ENCODE measurements at places on chromosomes 7 and 10.

DNA sequence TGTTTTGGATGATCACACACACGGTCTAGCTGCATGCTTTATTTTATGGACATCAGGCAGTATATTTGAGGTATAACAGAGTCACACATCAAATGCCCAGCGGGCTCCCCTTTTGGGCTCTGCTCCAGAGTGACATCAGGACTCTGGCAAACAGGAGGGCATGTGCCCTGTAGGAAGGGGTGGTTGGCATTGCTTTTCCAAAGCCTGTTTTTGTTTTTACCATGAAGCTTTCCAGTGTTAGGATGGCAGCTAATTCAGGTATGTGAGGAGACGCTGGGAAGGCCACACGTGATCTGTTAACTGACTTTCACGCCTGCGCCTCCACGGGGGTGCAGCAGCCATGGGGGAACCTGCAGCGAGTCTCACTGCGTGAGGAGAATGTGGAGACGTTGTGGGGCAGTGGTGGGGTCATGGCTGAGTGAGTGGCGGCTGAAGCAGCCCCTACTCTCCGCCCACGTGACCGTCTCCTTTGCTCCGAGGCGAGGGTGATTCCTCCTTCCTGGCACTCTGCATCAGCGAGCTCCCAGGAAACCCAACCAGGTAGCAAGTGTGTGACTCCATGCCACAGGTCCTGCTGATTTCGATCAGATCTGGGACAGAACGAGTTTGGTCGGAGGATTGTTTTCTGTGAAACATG is 117.7 kb downstream of the ANKRD61 start:
- DNase-seq, result no peak

DNA sequence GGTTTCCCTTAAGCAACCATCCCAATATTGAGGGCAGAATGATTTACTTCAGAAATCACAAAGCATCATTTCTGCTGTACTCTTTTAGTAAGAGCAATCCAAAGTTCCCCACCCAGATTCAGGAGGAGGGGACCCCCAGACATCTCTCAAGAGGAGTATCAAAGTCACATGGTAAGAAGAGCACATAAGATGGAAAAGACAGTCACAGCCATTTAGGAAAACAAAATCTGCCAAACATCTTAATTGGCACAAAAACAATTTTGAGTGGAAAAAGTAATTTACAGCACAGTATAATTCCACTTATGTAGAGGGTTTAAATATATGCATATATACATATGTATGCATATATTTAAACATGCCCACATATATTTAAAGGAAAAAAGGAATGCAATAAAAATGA is 1329.0 kb upstream of the CELF2 start:
- no peak for DNase-seq

- DNase-seq, result no peak
Measured at GRCh38 chr10:131816941-131817700, 83.7 kb upstream of the PPP2R2D start.

- DNase-seq, result no peak
Measured at GRCh38 chr7:117132321-117133120, 179.2 kb downstream of the ST7 start.

DNA sequence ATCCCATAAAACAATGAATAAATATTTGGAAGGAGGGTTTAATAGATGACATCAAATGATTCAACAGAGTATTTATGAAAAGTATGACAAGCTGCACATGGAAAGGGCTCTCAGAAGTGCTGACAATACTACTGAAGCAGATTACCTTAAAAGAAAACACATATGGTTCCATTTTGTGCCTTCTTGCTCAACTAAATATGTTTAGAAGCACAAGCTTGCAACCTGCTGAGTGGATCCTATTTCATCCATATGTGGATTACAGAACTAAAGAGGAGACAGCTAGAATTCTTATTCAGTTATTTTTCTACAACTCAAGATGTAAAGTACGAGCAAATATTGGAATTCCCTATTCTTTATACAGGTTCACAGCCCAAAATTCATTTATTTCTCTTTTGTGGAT is 340.6 kb downstream of the TFEC start:
- no peak for DNase-seq

DNA sequence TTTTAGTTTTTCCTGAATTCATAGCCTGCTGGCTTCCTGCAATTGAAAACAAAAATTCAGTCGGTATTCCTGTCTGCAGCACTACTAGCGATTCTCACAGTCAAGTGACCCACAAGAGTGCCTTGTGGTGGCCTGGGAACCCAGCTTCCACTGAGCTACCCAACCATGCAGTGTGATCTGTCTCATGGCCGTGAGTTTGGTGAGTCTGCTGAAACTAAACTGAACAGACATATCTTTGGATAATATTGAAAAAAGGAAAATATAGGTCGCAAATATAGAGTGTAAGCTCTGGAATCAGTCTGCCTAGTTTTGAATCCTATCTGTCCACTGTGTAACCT is 18.1 kb downstream of the ZNF786 start:
- no peak for DNase-seq

GRCh38 chr10:94123258-94123995 is 129.7 kb downstream of the PLCE1 start:
- DNase-seq, result peak; percentile 41

DNA sequence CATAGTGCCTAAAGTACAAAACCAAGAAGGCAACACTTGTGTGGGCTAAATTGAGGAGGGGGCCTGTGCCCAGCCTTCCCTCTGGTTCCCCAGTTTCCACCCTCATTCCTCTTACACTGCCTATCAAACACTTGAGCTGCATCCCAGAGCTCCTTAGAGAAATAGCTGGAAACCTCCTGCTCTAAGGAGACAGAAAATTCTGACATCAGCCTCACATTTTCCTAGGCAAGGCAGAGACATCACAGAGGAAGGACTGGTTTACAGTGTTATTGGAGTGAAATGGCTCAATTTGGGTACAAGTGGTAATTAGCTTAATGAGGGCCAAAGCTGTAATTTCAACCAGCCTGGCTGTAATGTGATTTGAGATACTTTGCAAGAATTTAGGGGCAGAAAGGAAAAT is 192.3 kb upstream of the AOAH start:
- DNase-seq, result no peak

DNA sequence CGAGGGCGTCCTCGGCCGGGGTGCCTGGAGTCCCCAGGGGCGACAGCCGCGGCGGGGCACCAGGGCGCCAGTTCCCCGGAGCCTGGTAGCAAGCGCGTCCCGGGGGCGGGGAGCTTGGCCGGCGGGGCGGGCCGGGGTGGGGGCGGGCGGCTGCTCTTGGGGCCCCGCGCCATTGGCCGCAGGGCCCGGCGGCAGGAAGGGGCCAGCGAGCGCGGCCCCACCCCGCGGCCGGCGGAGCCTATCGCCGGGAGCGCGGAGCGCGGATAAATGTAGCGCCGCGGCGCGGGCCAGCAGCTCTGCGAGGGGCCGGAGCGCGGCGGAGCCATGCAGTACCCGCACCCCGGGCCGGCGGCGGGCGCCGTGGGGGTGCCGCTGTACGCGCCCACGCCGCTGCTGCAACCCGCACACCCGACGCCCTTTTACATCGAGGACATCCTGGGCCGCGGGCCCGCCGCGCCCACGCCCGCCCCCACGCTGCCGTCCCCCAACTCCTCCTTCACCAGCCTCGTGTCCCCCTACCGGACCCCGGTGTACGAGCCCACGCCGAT is at the start of gene HHEX:
HHEX (plus strand) TSS at position 293 of the 548 bp plus-strand sequence; CDS start at position 325, 32 bp downstream.
- peak; percentile 26 for DNase-seq

GRCh38 chr10:84607044-84607443 is 278.7 kb downstream of the CCSER2 start:
- DNase-seq, result no peak

- DNase-seq, result no peak
Measured at GRCh38 chr7:73652541-73652949, 15.1 kb upstream of the VPS37D start.

DNA sequence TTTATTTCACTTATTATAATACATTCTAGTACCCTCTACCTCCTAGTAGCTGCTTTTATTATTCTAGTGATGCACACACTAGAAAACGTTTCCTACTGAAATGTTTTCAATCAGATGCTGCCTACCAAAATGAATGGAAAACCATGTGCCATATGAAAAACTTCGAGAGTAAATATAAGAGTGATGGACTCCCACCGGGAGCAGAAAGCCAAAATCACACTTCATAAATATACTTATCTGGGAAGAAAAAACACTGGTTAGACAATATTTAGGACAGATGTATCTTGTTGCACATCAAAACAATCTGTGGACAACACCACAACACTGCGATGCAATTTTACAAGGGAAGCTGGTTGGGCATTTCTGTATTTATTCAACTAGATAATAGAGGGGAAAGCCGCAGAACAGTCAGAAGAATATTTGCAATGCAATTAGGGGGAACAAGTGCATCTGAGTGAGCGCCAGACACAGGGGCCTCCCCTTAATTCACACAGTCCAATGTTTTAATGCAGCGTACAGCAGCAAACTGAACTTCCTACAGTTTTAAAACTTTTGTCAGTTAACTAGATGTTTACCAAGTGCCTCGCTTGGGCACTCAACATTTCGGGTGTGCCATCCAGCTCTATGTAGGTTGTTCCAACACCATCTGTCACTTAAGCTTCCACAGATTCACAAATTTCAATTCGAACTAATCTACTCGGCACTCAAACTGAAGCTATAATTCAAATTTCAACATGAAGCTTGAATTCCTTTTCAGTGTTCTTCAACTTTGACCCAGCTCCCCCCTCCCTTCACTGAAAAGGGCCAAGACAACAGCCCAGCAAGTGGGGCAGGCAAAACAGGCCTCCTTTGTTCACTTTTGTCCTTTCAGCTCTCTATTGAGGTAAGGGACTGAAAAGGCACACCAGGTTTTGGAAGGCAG is 7.4 kb downstream of the NRCAM start:
- no peak for DNase-seq

DNA sequence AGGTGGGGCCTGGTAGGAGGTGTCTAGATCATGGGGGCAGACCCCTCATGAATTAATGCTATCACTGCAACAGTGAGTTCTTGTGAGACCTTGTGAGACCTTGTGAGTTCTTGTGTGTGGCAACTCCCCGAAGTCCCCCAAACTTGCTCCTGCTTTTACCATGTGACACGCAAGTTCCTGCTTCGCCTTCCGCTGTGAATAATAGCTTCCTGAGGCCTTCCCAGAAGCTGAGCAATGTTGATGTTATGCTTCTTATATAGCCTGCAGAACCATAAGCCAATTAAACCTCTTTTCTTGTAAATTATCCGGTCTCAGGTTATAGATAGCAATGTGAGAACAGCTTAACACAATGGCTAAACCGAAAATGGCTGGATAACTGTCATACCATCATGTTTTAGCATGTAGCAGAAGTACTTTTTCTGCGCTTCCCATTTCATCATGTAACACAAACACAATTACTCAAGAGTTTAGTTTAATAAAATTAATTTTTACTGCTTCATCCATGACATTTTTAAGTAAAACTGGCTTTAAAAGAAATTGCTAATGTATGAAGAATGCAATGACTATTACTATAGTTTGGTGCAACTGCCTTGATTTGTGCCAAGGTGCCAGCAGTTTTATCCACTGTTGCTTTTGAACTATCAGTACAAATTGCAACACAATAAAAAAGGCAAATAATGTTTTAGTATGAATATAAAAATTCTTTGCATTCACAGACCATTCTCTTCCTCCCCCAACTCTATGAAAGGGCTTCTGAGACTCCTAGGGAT is 87.7 kb upstream of the TMEM168 start:
- no peak for DNase-seq

- DNase-seq, result no peak
Measured at GRCh38 chr7:55246171-55246570, 119.0 kb upstream of the LANCL2 start.

DNA sequence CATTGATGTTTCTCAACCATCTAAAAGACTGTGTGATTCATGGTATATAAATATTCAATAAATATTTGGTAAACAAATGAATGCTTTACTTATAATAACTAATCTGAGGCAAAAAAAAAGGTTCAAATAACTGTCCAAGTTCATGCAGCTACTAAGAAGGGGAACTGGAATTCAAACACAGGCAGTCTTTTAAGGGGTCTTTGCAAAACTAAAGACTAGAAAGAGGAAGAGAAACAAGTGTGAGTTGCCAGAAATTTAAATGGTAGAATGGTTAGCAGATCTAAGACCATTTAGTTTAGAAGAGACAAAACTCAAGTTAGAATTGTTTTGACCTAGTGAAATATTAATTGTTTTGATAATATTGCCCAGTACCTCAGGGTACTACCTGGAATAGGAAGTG is 642.0 kb upstream of the LRRN3 start:
- DNase-seq, result no peak

GRCh38 chr7:1156782-1157535 is 3.0 kb downstream of the ZFAND2A start:
- no peak for DNase-seq

- DNase-seq, result no peak
Measured at GRCh38 chr7:84629216-84629615, 434.6 kb upstream of the SEMA3A start.

- DNase-seq, result no peak
Measured at GRCh38 chr10:13637303-13637856, 50.6 kb downstream of the PRPF18 start.

- DNase-seq, result no peak
Measured at GRCh38 chr10:122142641-122143237, 128.4 kb upstream of the BTBD16 start.

DNA sequence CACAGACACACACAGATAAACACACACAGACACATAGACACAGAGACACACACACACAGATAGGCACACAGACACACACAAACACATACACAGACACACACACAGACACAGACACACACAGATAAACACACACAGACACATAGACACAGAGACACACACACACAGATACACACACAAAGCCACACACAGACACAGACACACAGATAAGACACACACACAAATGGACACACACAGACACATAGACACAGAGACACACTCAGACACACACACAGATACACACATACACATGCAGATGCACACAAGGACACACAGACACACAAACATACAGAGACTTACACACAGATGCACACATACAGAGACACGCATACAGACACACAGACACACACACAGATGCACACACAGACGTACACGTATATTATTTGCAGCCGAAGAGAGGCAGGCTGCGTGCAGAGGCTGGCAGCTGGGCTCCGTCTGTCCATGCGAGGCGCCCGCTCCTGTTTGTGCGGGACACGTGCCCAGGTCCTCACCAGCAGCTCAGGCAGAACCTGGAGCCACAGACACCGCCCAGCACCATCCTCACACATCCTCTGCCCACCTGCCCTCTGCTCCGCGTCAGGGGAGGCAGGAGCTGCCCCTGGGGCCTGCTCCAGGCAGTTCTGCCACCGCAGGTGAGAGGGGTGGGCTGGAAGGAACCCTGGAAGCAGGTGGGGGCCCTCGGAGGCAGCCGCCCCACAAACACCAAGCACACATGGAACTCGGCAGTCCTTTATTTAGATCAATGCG is 1.2 kb downstream of the CALML5 start:
- no peak for DNase-seq

- DNase-seq, result no peak
Measured at GRCh38 chr7:113444261-113444660, 325.9 kb upstream of the SMIM30 start.

- DNase-seq, result no peak
Measured at GRCh38 chr10:11307004-11307403, 289.3 kb downstream of the CELF2 start.

GRCh38 chr10:132589681-132590080 is 52.1 kb downstream of the INPP5A start:
- DNase-seq, result no peak
